ENCODE measurements at places on chromosomes 6 and 20. TPM values are rescaled to one million over a fixed set of nuclear protein-coding genes. Genes with fewer than 3 reads are reported as not detected.

GRCh38 chr20:47481330-47482216 is 20.1 kb upstream of the NCOA3 start:
- DNase-seq = no peak

GRCh38 chr6:47075168-47075567 is 33.0 kb upstream of the ADGRF1 start:
- no peak for DNase-seq

GRCh38 chr6:131492932-131493573 is 80.0 kb upstream of the ARG1 start:
- DNase-seq = no peak

GRCh38 chr6:108080010-108080780 is 5.7 kb upstream of the OSTM1 start:
- DNase-seq = no peak

- DNase-seq = no peak
Measured at GRCh38 chr6:21826023-21826422, 232.5 kb downstream of the SOX4 start.

Gene LY6G6F
- total RNA-seq = 1.4 TPM

GRCh38 chr6:49110916-49111315 is 352.1 kb downstream of the MMUT start:
- no peak for DNase-seq
